ENCODE measurements at places on chromosomes 12 and 14. TPM values are rescaled to one million over a fixed set of nuclear protein-coding genes. Genes with fewer than 3 reads are reported as not detected.

Gene ADAM21
- not detected for total RNA-seq

Gene RNASE7
- total RNA-seq: not detected

Gene PLEKHG7
- total RNA-seq: not detected

Gene COX8C
- total RNA-seq: not detected

Gene ZFHX2
- total RNA-seq: 2.9 TPM

Gene TRPV4
- not detected for total RNA-seq

Gene MLF2
- total RNA-seq: 116 TPM

Gene TMEM229B
- 23.3 TPM for total RNA-seq
